OCI-LY7 (cell line): ENCODE measurements at places on chromosomes 2 and 18. TPM values are rescaled to one million over a fixed set of nuclear protein-coding genes. Genes with fewer than 3 reads are reported as not detected.
A peak's percentile ranks its signal among the peaks of the same experiment; 100 is the strongest.

Gene HJURP
- 122 and 135 TPM in 2 replicates for total RNA-seq

DNA sequence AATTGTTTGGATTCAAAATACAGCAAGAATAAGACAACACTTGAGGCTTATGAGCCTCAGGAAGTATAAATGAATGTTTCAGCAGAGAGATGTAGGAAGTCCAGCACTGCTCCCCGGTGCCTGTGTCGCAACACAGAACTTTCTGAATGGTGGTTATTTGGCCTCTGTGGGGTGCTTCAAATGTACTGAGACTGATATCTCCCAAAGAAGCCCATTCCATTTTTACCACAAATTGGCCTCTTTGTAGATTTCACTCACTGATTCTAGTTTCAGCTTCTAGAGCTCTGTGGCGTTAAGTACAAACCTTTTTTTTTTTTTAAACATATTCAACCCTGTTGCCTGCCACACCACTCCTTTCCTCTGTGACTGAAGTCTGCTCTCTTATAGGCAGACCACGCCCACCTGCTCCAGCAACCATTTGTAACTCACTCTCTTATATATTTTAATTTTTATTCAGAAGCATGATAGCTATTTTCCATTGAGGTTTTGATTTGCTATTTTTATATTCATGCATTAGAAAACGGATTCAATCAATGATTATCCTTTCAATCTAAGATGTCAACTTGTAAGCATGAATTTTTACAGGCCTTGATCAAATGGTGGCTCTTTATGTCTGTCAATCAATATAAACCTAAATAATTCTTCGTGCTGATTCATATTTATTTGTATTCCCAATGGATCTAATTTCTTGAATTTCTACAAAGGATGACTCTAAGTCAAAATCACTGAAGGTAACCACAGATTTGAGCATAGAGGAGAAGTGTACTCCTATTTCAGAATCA is 277.1 kb upstream of the CCDC68 start:
- DNase-seq = no peak

GRCh38 chr18:4351005-4351404 is 104.1 kb downstream of the DLGAP1 start:
- no peak for DNase-seq

DNA sequence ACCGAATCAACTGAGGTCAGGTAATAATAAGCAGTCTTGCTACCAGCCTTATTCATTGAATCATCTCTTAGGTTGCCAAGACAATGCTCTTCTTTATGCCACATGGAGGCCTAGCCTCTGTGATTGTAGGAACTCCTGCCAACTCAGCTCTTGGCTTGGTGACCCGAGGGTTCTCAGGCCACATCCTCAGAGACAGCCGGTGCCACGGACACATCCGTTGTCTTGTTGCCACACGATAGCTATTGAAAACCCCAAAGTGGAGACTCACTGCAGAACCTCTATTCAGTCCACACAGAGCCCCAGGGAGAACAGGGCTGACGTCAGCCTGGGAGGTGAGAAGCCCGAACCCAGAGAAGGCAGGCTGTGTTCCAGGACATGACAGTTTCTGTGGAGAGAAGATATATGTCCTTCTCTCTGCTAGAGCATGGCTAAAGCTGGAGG is 53.5 kb upstream of the TGFA start:
- DNase-seq = no peak

Gene ADAM23
- 0.18 and 0.53 TPM in 2 replicates for total RNA-seq

GRCh38 chr2:173118395-173118794 is 42.7 kb downstream of the MAP3K20 start:
- no peak for DNase-seq

Gene ACADL
- total RNA-seq = not detected in 2 replicates

Gene HOXD13
- total RNA-seq = not detected in 2 replicates

- peak; percentile 66 for DNase-seq
Measured at GRCh38 chr18:33802955-33803354, 224.9 kb downstream of the ASXL3 start.

Gene KLHL29
- total RNA-seq = 0.23 and 0.31 TPM in 2 replicates

- DNase-seq = no peak
Measured at GRCh38 chr2:23621616-23622015, 236.6 kb downstream of the KLHL29 start.

DNA sequence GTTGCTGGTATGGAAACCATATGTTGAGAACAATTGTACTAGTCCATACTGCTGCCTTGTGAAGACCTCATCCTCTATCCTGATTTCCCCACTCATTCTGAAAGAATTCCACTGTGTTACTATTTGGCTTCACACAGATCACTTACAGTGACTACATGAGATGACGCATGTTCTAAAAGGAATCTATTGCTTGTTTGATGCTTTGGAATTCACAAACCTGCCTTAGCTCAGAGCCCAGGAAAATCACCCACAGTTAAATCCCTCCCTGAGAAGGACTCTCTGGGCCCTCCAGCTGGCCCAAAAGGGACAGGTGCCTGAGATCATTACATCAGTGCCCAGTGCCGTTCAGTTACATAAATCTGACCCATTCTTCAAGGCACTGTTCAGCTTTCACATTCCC is 45.3 kb downstream of the KLHL29 start:
- no peak for DNase-seq

DNA sequence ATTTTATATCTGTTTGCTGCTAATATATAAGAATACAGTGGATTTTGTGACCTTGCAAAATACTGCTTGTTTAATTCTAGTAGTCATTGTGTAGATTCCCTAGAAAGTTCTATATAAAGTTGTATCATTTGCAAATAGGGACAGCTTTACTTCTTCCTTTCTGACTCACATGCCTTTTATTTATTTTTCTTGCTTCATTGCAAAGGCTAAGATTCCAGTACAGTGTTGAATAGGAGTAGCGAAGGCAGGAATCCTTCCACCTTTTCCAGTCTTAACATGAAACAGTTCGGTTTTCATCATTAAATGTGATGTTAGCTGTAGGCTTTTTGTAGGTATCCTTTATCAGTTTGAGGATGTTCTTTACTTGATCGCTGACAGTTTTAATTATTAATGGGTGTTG is 58.1 kb downstream of the DGKD start:
- no peak for DNase-seq

DNA sequence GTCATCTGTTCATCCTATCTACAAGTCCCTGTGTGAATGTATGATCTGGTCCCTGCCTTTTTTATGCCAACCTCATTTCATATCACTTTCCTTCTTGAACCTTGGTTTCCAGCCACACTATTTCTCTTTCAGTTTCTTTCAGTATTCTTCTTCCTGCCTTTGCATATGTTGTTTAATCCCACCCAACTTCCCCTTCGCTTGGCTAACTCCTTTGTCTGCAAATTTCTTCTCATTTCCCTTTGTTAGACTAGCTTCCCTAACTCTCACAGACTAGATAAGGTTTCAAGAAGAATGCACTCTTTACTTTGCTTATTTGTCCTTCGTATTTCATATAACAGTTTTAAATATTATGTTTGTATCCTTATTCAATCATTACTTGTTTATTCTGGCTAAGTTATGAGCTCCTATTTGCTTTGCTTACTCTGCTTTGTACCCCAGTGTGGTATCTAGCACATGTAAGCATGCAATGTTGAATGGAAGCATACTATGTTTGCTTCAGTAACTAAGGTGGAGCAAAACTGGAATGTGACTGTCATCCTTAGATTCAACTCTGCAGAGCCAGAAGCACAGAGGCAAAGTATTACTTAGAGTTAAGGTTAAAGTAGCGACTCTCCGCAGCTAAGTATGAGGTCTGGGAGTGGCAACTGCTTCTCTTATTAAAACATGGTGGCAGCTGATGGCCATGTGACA is 681.3 kb downstream of the CPS1 start:
- DNase-seq = peak; percentile 30

DNA sequence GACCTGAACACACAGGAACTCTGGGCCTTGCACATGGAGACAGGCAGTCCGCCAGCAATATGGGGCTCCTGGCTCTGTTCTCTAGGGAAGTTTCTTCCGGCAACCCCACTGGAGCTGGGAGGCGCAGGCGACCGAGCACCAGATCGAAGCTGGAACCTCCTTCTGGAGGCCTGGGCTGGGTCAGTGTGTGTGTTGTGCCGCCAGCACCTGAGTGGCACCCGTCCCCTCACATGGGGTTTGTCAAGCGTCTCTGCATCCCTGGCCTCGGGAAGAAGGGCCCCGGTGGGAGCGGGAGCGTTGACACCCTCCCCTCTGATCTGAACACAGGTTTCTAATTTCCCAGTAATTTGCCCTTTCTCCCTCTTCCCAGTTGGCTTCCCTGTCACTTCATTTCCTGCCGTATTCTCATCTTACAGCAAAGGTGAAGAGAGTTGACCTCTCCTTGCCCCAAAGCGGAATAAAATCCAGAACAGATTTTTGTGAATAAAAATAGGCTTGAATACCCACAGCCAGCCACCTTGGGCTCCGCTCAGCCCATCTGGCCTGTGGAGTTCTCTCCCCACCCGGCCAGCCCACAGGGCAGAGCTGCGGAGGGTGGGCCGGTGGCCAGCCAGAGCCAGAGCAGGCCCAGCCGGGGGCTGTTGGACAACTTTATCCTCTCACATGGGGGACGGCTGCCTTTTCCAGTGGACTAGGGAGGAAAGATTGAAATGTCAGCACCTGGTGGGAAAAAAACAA is 85.9 kb downstream of the APOB start:
- no peak for DNase-seq

Gene SERPINB10
- total RNA-seq = not detected in 2 replicates

DNA sequence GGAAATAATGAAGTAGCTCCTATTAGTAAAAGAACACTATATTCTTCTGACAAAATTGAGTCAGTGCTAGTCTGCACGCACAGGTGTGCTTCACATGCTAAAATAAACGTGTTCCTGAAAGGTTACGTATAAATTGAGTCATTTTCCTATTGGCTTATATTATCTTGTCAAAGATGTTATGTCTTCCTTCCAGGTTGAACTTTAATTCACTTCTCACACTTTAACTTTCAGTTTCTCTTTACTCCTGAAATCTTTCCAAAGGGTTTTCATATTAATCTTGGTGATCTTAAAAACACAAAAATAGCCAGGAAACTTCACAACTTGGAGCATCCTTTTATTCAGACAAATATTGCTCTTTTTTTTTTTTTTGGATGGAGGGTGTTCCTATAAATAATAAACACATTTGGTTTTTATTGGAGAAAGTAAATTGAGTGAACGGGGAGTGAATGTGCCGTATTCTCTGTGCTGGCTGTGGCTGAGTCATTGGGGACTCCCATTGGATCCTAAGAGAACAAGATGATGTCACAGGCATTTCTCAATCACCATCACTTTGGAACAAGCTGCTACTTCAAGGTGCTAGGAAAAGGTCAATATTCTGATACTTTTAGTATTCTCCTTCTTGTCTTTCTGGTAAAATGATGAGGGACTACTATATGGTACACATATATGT is 150.2 kb upstream of the SPATS2L start:
- DNase-seq = no peak
